ENCODE measurements at places on chromosomes 5 and 9. TPM values are rescaled to one million over a fixed set of nuclear protein-coding genes. Genes with fewer than 3 reads are reported as not detected.

The SLC6A19 gene
- not detected for total RNA-seq

The SDHA gene
- total RNA-seq, result 74.4 TPM

The TAF11L10 gene
- not detected for total RNA-seq

The FOXD4L3 gene
- total RNA-seq, result 0.47 TPM

The OGN gene
- 15.1 TPM for total RNA-seq

The CBY3 gene
- not detected for total RNA-seq

The PDGFRB gene
- total RNA-seq, result 13.7 TPM

The PCAT7 gene
- not detected for total RNA-seq

The AGXT2 gene
- total RNA-seq, result not detected

The KYAT1 gene
- 9.0 TPM for total RNA-seq
